ENCODE measurements at places on chromosomes 3 and 15.

GRCh38 chr3:10322352-10322710, 1.4 kb upstream of the SEC13 start:
- peaks cover 31% of the 10 kb centered on the region for H3K36me3 ChIP-seq
- no peak for DNase-seq
- H3K4me1 ChIP-seq = peaks cover 26% of the 10 kb centered on the region
- H3K27me3 ChIP-seq = no peaks in the 10 kb centered on the region
- H3K4me3 ChIP-seq = no peak overlapping the region

GRCh38 chr15:72086010-72086697, 31.8 kb downstream of the MYO9A start:
- no peaks in the 10 kb centered on the region for H3K4me1 ChIP-seq
- no peak for DNase-seq
- peaks cover 18% of the 10 kb centered on the region for H3K36me3 ChIP-seq
- no peaks in the 10 kb centered on the region for H3K27me3 ChIP-seq

GRCh38 chr15:53843869-53844569, 84.6 kb upstream of the WDR72 start:
- no peaks in the 10 kb centered on the region for H3K36me3 ChIP-seq
- H3K4me3 ChIP-seq = no peak overlapping the region
- no peaks in the 10 kb centered on the region for H3K27me3 ChIP-seq
- H3K27ac ChIP-seq = no peak overlapping the region

- H3K36me3 ChIP-seq = no peaks in the 10 kb centered on the region
- no peak overlapping the region for H3K4me3 ChIP-seq
- no peak for DNase-seq
- H3K27me3 ChIP-seq = peaks cover 4% of the 10 kb centered on the region
These were observed 123.6 kb upstream of the CD96 start for GRCh38 chr3:111418391-111418790.

DNA sequence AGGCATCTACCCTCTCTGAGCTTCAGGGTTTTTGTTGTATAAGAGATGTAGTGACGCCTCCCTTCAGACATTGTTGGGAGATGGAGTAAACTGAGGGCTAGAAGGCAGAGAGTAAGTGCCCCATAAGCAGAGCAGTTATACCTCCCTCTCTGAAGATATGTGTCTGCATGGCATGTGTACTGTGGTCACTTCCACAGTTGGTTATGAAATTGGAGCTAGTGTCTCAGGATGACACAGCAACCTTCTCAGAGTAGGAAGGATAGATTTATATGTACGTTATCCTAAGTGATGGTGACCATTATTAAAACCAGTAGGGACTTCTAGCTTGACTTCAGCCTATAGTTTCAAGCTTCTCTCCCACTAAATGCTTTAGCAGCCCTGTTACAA, 17.9 kb downstream of the PXK start:
- H3K4me1 ChIP-seq = peaks cover 61% of the 10 kb centered on the region
- no peaks in the 10 kb centered on the region for H3K27me3 ChIP-seq
- no peak overlapping the region for H3K4me3 ChIP-seq
- DNase-seq = no peak
- H3K27ac ChIP-seq = peak overlapping the region; percentile 38
- peaks cover 40% of the 10 kb centered on the region for H3K36me3 ChIP-seq

- no peaks in the 10 kb centered on the region for H3K4me1 ChIP-seq
- H3K4me3 ChIP-seq = no peak overlapping the region
- DNase-seq = no peak
- H3K27ac ChIP-seq = no peak overlapping the region
- H3K36me3 ChIP-seq = no peaks in the 10 kb centered on the region
These were observed 968.4 kb downstream of the ZPLD1 start for GRCh38 chr3:103403191-103403590.

DNA sequence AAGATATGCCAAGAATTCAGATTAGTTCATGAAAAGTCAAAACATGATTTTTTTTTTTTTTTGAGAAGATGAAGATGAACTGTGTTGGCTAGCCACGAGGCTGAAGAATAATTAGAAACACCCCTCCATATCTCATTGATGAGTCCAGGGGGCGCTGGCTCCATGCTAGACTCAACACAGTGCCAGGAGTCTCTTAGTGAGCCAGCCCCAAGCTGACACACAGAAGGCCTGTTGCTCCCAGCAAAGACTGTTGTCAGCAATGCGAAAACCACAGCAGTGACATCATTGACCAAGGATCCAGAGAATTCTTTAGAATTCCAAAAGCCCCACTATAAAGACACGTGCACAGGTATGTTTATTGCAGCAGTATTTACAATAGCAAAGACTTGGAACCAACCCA, 185.2 kb downstream of the ANXA2 start:
- H3K27ac ChIP-seq = no peak overlapping the region
- H3K36me3 ChIP-seq = no peaks in the 10 kb centered on the region
- no peak overlapping the region for H3K4me3 ChIP-seq

GRCh38 chr3:45145681-45146614, at the start of gene CDCP1:
Gene CDCP1, minus strand, starts transcription at chr3:45146378. Its CDS starts 91 bp downstream, at chr3:45146287.
- peak; percentile 38 for DNase-seq
- H3K4me1 ChIP-seq = peaks cover 22% of the 10 kb centered on the region
- peak within 1 kb of the TSS; percentile 76 for H3K4me3 ChIP-seq
- no peak within 1 kb of the TSS for H3K27ac ChIP-seq
- H3K27me3 ChIP-seq = peaks cover 65% of the 10 kb centered on the region

- H3K4me3 ChIP-seq = no peak overlapping the region
- H3K27ac ChIP-seq = no peak overlapping the region
- peaks cover 50% of the 10 kb centered on the region for H3K36me3 ChIP-seq
- no peaks in the 10 kb centered on the region for H3K27me3 ChIP-seq
- DNase-seq = no peak
These were observed 20.1 kb downstream of the DIPK2A start for GRCh38 chr3:143991713-143992112.

- no peak overlapping the region for H3K4me3 ChIP-seq
- H3K36me3 ChIP-seq = no peaks in the 10 kb centered on the region
- H3K4me1 ChIP-seq = peaks cover 71% of the 10 kb centered on the region
- H3K27ac ChIP-seq = no peak overlapping the region
- H3K27me3 ChIP-seq = no peaks in the 10 kb centered on the region
- DNase-seq = peak; percentile 21
These were observed 119.0 kb upstream of the MEF2A start for GRCh38 chr15:99446565-99447496.

GRCh38 chr3:46318207-46318927, 35.5 kb upstream of the CCR2 start:
- H3K36me3 ChIP-seq = no peaks in the 10 kb centered on the region
- no peak overlapping the region for H3K27ac ChIP-seq
- H3K4me1 ChIP-seq = peaks cover 2% of the 10 kb centered on the region
- no peak overlapping the region for H3K4me3 ChIP-seq
- DNase-seq = no peak
- peaks cover 12% of the 10 kb centered on the region for H3K27me3 ChIP-seq
